Stimulated activated CD4-positive, alpha-beta T cell treated with anti-CD3 and anti-CD28 coated beads, Interleukin-1b, Interleukin-23, amount 100 ng/mL, for 24 hours (primary cell): ENCODE measurements at places on chromosomes 7 and 10.
A peak's percentile ranks its signal among the peaks of the same experiment; 100 is the strongest.

DNA sequence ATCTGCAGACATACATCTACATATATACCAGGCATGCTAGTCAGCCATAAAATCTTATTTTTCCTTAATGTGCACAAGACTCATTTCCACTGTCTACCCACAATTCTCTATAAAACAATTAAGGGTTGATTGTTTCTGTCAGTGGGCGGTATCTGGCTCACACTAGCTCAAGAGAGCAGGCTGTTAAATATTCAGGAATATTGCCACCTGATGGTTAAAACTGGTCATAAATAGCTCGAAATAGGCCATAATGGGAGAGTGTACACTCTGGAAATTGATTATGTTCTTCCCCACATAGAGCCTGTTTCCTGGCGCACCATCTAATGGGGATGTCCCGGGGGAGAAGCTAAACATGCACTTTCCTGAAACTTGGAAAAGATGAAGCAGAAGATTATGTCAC lies 620.6 kb upstream of the ANKRD30A start:
- DNase-seq, result no peak

DNA sequence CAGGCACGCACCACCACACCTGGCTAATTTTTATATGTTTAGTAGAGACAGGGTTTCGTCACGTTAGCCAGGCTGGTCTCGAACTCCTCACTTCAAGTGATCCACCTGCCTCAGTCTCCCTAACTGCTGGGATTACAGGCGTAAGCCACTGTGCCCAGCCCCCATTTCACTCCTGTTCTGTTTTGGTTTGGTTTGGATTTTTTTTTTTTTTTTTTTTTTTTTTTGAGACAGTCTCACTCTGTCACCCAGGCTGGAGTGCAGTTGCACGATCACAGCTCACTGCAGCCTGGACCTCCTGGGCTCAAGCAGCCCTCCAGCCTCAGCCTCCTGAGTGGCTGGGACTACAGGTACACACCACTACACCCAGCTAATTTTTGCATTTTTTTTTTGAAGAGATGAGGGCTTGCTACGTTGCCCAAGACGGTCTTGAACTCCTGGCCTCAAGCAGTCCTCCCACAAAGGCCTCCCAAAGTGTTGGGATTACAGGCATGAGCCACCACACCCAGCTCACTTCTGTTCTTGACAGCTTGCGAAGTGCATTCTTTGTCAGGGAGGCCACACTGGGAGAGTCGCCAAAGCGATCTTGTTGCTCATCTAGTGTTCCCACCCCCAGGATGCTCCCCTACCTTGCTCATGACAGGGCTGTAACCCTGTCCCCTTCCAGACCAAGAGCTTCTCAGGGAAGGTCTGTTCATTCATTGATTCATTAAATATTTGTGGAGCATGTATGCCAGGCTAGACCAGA lies 229.1 kb downstream of the CUX1 start:
- no peak for DNase-seq

DNA sequence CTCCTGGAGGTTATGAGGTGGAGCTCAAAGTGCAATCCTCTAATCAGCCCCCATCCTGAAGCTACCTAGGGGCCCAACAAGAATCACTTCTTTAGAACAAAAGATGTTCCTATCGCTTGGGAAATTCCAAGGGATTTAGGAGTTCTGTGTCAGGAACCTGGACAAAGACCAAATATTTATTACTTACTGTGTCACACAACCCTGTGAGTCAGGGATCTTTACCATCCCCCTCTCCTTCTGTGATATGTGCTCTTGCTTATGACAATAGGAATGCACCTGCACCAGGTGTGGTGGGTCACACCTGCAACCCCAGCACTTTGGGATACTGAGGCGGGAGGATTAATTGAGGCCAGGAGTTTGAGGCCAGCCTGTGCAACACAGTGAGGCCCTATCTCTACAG lies 485.8 kb downstream of the PLXDC2 start:
- no peak for DNase-seq

DNA sequence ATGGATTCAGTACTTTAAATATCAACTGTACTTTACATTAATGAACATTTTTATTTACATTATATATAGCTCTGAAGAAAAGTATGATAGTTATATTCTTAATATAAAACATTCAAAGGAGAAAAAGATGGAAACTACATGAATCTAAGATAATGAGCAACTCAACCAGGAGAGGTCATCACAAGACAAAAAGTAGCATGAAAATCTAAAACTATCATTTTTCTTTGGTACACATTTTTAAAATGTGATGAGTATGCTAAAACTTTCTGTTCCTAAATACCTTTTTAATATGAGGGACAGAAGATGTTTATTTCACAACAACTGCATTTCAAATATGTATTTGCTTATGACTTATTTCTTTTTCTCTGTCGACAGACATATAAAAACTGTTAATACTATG lies 2.4 kb downstream of the CNTNAP2 start:
- no peak for DNase-seq

GRCh38 chr7:157775560-157776332 lies 438.9 kb downstream of the DNAJB6 start:
- DNase-seq, result no peak

DNA sequence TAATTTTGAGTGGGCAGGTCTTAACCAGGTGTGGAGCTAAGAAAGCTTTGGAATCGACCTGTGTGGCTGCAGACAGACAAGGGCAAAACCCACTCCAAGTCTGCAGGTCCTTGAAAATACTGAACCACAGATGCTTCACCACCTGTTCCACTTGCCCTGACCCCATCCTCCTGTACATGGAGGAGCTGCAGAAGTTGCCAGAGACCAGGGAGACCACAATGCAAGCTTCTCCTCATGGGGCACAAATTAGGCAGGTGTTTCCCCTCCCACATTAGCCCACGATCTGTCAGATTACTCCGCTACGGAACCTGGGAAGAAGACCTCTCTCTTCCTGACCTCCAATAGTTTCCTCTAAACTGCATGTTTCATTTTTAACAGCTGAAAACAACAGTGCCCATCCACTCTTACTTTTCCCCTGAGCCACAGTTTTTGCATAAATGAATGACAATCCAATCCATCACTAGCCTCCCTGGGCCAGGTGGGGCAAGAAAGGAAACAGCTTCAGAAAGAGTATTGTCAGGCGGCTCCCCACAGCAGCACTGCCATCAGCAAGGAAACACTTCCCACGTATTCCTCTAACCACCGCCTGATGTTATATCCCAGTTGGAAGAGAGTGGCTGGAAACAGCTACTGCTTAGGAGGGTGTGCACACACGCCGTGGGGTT lies 141.6 kb downstream of the PRKAG2 start:
- no peak for DNase-seq

DNA sequence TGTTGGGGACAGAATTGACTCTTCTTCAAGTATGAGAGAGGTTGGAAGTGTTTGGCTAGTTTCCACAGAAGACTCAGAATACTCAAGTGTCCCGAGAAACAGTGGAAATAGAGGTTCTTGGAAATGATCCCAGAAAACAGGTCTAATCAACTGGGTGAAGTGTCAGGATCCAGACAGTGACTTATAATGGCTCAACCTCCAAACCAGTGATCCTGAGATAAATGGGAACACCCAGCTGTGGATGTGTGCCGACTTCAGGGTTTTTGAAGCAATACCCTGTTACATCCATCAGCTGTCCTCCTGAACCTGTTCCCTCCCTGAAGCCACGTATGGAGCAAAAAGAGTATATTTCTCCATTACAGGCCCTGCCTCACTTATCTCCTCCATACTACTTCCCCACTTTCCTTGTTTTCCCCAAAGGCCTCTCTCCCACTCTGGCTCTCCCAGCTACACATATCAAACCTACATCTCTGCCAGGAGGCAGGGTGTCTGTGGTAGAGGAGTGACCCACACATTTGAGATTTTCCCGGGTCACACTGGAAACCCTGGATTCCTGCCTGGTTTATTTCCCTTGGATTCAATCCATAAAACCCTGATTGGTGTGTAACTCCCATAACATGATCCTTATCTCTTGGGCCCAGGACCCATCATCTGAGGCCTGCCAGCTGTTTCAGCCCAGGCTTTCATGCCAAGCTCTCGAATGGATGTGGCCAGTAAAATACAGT lies 17.6 kb upstream of the ELOVL3 start:
- no peak for DNase-seq

- DNase-seq, result no peak
These were observed 17.1 kb downstream of the YKT6 start for GRCh38 chr7:44217852-44218402.

GRCh38 chr10:43054593-43054992 lies 22.3 kb upstream of the RET start:
- no peak for DNase-seq

DNA sequence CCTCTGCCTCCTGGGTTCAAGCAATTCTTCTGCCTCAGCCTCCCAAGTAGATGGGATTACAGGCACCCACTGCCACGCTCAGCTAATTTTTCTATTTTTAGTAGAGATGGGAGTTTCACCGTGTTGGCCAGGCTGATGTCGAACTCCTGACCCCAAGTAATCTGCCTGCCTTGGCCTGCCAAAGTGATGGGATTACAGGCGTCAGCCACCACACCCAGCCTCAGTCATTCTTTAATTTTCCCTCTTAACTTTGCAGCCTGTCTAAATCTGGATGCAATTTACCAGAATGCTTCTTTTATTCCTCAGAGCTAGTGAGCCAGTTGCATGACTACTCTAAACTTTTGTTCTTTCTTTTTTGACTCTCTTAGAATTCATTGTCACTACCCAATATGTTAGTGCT lies 90.5 kb upstream of the CSTF2T start:
- no peak for DNase-seq

GRCh38 chr10:121063744-121064143 lies 212.6 kb downstream of the WDR11 start:
- no peak for DNase-seq

DNA sequence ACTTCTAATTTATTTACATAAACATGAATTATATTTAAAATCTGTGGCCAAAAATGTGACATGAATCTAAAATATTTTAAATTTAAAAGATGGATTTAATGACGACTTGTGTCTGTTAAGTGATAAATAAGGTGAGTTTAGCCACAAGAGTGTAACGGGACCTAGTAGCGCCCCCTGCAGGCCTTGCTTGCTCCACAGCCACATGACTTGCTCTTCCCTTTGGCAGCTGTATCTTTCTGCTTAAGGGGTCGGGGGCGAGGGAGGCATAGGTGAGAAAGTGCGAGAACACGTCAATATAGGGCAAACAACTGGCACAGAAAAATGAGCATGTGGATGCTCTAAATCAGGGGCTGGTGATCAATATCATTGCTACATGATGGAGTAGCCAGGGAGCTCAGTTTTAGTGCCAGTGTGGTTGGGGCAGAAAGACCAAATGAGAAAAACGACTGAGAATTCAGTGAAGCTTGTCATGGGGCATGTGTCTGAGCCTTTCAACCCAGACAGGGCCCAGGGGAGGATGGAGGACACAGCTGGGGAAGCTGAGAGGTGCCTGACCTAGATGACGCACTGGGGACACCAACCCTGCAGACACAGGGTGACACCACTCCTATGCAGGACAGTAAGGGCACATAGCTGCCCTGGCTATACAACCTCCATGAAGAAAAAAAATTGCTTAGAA lies 49.8 kb downstream of the PAXIP1 start:
- DNase-seq, result peak; percentile 55

DNA sequence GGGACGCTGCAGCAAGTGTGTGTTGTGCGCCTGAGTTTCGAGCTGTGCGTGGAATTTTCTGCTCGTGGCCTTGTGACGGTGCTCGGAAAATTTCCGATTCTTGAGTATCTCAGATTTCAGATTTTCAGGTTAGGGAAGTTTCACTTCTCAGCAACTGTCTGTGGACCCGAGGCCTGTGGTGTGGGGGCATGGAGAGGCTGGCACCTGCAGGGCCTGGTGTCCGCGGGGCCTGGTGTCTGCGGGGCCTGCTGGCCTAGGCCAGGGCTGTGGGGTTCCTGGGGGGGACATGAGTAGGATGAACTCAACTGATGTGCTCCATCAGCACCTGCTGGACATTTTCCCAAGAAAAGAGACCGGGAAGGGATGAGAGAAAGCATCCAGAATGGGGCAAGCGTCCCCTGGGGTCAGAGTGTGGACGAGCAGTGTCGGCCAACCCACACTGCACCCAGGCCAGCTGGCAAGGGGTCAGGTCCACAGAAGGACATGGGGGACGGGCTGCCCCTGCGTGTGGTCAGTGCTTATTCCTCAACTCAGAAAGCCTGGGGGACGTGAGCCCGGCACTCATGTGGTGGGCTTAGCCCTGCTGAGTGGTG lies 31.3 kb upstream of the SHH start:
- no peak for DNase-seq

- no peak for DNase-seq
These were observed 9.9 kb upstream of the FAM180A start for GRCh38 chr7:135758531-135758932.

- DNase-seq, result peak; percentile 77
These were observed 15.6 kb downstream of the ATG9B start for GRCh38 chr7:151008511-151009323.

DNA sequence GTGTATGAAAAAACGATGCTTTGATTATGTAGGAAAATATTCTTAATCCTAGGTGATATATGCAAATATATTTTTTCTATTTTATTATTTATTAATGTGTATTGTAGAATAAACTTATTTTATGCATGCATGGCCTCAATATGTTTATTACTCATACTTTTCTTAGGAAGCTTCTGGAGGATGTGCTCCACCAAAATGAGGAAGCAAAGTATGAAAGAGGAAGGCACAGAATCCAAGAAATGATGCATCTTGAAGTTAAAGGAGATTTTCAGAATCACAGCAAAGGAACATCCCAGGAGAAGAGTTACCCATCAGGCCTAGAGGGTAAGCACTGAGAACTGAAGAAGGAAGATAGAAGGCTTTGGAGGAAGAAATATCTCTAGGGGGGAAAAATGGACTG lies 35.0 kb upstream of the MRPS16 start:
- no peak for DNase-seq
